CD4-positive, alpha-beta T cell (primary cell): ENCODE measurements at places on chromosomes 3 and 15.

GRCh38 chr3:10189557-10190354, 25.0 kb downstream of the IRAK2 start:
- no peak overlapping the region for H3K4me3 ChIP-seq
- no peaks in the 10 kb centered on the region for H3K36me3 ChIP-seq
- H3K27me3 ChIP-seq, result no peaks in the 10 kb centered on the region
- H3K4me1 ChIP-seq, result peaks cover 95% of the 10 kb centered on the region
- DNase-seq, result peak; percentile 36

- no peaks in the 10 kb centered on the region for H3K4me1 ChIP-seq
- no peak overlapping the region for H3K27ac ChIP-seq
- H3K36me3 ChIP-seq, result no peaks in the 10 kb centered on the region
- DNase-seq, result no peak
Measured at GRCh38 chr3:140341817-140342403, 336.0 kb upstream of the TRIM42 start.

GRCh38 chr15:66515901-66516322, 10.8 kb downstream of the ZWILCH start:
- H3K4me1 ChIP-seq, result no peaks in the 10 kb centered on the region
- H3K36me3 ChIP-seq, result peaks cover 10% of the 10 kb centered on the region
- no peak for DNase-seq
- H3K4me3 ChIP-seq, result no peak overlapping the region
- no peaks in the 10 kb centered on the region for H3K27me3 ChIP-seq

- DNase-seq, result no peak
- H3K36me3 ChIP-seq, result peaks cover 80% of the 10 kb centered on the region
- no peak overlapping the region for H3K4me3 ChIP-seq
- peaks cover 52% of the 10 kb centered on the region for H3K4me1 ChIP-seq
- H3K27me3 ChIP-seq, result no peaks in the 10 kb centered on the region
Measured at GRCh38 chr3:71046791-71047190, 536.7 kb downstream of the FOXP1 start.

DNA sequence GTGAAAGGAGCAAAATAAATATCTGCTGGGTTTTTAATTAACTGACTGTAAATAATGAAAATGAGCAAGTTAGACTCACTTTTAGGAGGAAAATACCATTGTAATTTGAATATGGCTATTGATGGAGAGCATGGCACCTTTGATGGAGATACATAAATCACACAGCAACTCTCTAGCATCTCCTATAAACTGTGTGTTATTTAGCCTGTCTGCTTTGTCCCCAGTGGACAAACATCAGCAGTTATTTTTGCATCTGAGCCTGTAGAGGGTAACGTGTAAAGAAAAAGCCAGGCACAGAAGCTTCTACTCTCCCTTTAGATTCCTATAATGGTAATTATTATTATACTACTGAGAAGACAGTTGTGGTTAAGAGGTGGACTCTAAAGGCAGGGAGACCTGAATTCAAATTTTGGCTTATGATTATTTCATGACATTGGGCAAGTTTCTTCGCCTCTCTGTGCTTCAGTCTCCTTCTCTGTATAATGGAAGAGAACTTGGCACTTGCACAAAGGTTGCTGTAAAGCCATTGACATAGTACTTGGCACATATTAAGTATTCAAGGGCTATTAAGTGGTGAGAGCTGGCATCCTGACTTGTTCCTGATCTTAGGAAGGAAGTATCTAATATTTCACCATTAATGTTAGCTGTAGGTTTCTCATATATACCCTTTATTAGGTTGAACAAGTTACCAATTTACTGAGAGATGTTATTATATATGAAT, 289.5 kb upstream of the TRIM42 start:
- no peak overlapping the region for H3K4me3 ChIP-seq
- no peak overlapping the region for H3K27ac ChIP-seq
- H3K36me3 ChIP-seq, result no peaks in the 10 kb centered on the region
- DNase-seq, result no peak
- no peaks in the 10 kb centered on the region for H3K27me3 ChIP-seq
- H3K4me1 ChIP-seq, result no peaks in the 10 kb centered on the region

- H3K27ac ChIP-seq, result peak overlapping the region; percentile 6
- H3K27me3 ChIP-seq, result no peaks in the 10 kb centered on the region
- no peak for DNase-seq
- peaks cover 87% of the 10 kb centered on the region for H3K4me1 ChIP-seq
- no peak overlapping the region for H3K4me3 ChIP-seq
Measured at GRCh38 chr15:90565866-90566265, 36.1 kb downstream of the CRTC3 start.

GRCh38 chr15:62902821-62903220, 139.7 kb upstream of the TPM1 start:
- DNase-seq, result no peak
- H3K36me3 ChIP-seq, result no peaks in the 10 kb centered on the region
- H3K4me3 ChIP-seq, result no peak overlapping the region
- H3K4me1 ChIP-seq, result no peaks in the 10 kb centered on the region

- no peaks in the 10 kb centered on the region for H3K27me3 ChIP-seq
- DNase-seq, result no peak
- H3K4me3 ChIP-seq, result no peak overlapping the region
- peaks cover 92% of the 10 kb centered on the region for H3K4me1 ChIP-seq
- peaks cover 14% of the 10 kb centered on the region for H3K36me3 ChIP-seq
Measured at GRCh38 chr15:28943611-28944230, 57.9 kb downstream of the APBA2 start.

- H3K36me3 ChIP-seq, result no peaks in the 10 kb centered on the region
- H3K4me3 ChIP-seq, result no peak overlapping the region
- no peak overlapping the region for H3K27ac ChIP-seq
- H3K27me3 ChIP-seq, result no peaks in the 10 kb centered on the region
- no peaks in the 10 kb centered on the region for H3K4me1 ChIP-seq
- DNase-seq, result no peak
Measured at GRCh38 chr3:190741788-190742187, 120.7 kb downstream of the GMNC start.
